ENCODE measurements at places on chromosomes 11 and 22.

DNA sequence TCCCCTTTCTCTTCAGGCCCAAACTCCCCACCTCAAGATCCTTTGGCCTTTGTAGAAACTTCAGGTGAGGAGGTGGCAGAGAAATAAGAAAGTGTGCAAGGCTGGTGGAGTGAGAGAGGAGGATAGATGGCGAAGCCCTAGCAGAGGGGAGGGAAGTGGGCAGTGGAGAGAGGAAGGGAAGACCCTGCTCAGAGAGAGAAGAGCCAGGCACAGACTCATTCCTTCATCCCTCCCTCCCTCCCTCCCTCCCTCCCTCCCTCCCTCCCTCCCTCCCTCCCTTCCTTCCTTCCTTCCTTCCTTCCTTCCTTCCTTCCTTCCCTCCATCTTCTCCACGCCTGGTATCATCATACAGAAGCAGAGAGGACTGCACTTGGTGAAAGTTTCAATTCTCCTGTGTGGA lies 21.0 kb downstream of the RTN4RL2 start:
- no peak for DNase-seq

GRCh38 chr11:18785411-18785810 lies 6.2 kb downstream of the PTPN5 start:
- no peak for DNase-seq

DNA sequence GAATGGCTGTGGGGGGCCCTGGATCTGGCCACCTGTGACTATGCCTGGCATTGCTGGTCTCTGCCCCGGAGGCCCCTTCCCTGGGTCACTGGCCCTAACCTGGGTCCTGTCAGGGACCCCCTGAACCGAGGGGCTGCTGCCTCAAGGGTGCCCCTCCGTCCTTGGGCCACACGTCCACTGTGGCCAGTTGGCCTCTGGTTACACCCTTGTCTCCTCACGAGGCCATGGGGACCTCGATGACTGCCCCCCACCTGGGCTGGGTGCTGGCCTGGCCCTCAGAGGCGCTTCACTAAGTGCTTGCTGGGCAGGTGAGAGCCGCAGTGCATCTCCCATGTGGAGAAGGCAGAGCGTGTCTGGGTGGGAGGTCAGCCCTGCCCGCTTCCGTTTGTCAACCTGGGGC lies 27.3 kb upstream of the FGF19 start:
- no peak for DNase-seq

DNA sequence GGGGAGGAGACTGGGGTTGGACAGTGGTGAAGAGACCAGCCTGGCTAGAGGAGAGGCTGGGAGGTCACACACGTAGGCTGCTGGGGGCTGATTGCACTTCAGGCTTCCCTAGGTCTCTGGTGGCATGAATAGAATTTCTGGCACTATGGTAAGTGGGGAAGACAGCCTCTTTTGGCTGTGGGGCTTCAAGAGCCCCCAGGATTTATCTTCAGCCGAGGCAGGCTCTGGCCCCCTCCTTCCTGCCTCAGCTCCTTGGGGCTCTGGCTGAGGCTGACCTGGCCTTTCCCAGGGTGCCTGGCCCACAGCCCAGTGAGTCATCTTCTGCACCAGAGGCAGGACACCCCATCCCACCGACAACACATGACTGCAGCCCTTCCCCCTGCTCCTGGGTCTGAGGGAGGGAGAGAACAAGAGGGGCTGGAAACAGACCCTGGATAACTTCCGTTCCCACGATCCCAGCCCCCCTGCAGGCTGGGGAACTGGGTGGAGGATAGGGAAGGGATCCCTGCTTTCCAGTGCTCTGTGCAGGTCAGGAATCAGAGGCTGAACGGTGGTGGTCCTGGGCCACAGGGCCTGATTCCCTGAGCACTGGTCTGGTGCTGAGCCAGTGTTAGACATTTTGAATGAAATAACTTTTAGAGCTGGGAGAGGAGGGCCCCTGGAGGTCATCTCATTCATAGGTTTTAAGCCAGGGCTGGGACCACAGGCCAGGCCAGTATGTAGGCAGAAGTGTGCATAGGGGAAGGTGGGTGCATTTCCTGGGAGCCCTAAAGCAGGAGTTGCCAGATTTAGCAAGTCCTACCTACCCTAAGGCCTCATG lies 26.5 kb downstream of the ARHGEF17 start:
- no peak for DNase-seq

DNA sequence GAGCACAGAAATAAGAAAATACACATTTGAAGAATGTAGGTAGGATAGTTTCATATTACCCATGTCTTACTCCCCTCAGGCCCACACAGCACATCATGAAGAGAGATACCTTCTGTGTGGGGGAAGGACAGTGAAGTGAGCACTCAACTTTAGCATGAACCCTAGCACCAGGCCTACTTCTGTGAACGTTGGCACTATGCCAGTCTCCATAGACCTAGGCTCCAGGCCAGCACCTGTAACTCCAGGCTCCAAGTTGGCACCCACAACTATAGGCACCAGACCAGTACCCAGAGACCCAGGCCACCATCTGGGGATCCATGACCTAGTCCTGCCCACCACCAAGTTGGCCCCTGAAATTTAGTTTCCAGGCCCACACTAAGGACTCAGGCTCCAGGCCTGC lies 410.9 kb downstream of the INSC start:
- no peak for DNase-seq

GRCh38 chr11:122165607-122166371 lies 49.8 kb upstream of the BLID start:
- DNase-seq = no peak

GRCh38 chr11:70478166-70478890 lies 80.0 kb downstream of the CTTN start:
- DNase-seq = no peak
